ENCODE measurements at places on chromosomes 7 and 10. TPM values are rescaled to one million over a fixed set of nuclear protein-coding genes. Genes with fewer than 3 reads are reported as not detected.

Gene AKR1E2
- total RNA-seq, result 6.1 TPM

Gene CUZD1
- total RNA-seq, result 1.3 TPM

Gene GUSB
- 42.0 TPM for total RNA-seq

Gene CLDN4
- 0.20 TPM for total RNA-seq

Gene MACROH2A2
- total RNA-seq, result 3.6 TPM

Gene SPDYE9
- not detected for total RNA-seq

Gene AMPH
- not detected for total RNA-seq

Gene VSTM4
- 0.04 TPM for total RNA-seq

Gene CRPPA
- 1.6 TPM for total RNA-seq

Gene NAT16
- not detected for total RNA-seq

Gene ZNF33B
- 5.8 TPM for total RNA-seq

Gene UNCX
- not detected for total RNA-seq

Gene HOXA6
- total RNA-seq, result not detected

DNA sequence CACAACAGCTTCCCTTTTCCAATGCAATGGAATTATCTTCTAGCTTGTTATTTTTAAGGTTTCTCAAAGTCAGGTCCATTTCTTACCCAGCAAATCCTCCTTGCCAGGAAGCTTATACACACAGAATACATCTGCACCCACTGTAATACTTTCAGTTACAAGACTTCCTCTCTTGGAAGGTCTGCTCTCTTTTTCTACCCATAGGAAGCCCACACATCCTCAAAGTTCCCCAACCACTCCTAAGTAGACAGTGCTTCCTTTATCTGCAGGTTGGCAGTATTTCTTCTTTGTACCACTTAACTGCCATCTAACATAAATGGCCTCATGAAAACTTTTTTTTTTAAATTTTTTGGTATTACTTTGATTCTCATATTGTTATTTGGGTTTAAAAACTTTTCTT is 155.6 kb downstream of the TAX1BP1 start:
- peaks cover 3% of the 10 kb centered on the region for H3K36me3 ChIP-seq
- H3K4me3 ChIP-seq, result no peak overlapping the region
- DNase-seq, result no peak
- no peaks in the 10 kb centered on the region for H3K27me3 ChIP-seq
- H3K4me1 ChIP-seq, result peaks cover 24% of the 10 kb centered on the region

- H3K27me3 ChIP-seq, result peaks cover 43% of the 10 kb centered on the region
- H3K27ac ChIP-seq, result no peak overlapping the region
- no peak for DNase-seq
- no peak overlapping the region for H3K4me3 ChIP-seq
Measured at GRCh38 chr7:100893318-100893895, 2.3 kb downstream of the ACHE start.

GRCh38 chr7:155490697-155491628 is 33.0 kb downstream of the EN2 start:
- H3K4me1 ChIP-seq, result peaks cover 18% of the 10 kb centered on the region
- H3K36me3 ChIP-seq, result peaks cover 2% of the 10 kb centered on the region
- H3K27me3 ChIP-seq, result peaks cover 20% of the 10 kb centered on the region
- H3K4me3 ChIP-seq, result peak overlapping the region; percentile 71
- H3K27ac ChIP-seq, result peak overlapping the region; percentile 83
- DNase-seq, result peak; percentile 69

- H3K36me3 ChIP-seq, result no peaks in the 10 kb centered on the region
- no peaks in the 10 kb centered on the region for H3K4me1 ChIP-seq
- DNase-seq, result no peak
- H3K4me3 ChIP-seq, result no peak overlapping the region
- H3K27me3 ChIP-seq, result no peaks in the 10 kb centered on the region
Measured at GRCh38 chr7:11613292-11613930, 218.6 kb downstream of the THSD7A start.

DNA sequence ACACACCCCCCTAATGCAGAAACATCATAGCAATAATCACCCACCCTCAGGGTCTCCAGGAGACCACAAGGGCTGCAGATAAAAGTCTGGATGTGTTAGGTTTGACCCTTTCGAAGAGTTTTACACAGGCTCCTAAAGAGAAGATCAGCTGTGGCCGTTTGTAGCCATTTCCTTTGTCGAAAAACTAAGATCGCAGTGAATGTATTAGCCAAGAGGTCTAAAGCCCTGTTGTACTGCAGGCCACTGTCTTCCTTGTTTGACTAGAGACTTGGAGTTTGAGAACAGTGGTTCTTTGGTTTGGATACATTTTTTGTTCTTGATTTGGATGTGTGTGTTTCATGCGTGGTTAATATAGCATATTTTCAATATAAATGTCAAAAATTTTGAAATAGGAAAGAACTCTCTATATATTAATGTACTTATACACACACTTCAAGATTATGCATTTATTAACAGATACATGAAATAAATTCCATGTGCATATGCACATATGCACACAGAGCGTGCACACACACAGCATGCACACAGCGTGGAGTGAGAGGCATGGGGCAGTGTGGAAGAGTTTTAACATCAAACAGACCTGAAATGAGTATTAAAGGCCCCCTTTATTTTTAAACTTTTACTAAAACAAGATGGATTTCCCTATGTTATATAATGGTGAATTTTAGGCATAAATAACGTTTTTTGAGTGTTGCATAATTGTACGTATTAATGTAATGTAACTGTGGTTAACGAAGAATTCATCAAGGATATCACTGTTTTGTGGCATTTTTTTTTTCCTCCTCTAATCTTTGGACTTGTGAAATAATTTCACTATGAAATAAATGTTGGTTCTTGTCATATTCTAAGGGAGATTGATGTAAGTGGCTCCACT is 2.2 kb downstream of the IKZF1 start:
- peaks cover 15% of the 10 kb centered on the region for H3K4me1 ChIP-seq
- peak overlapping the region; percentile 97 for H3K27ac ChIP-seq
- peak overlapping the region; percentile 94 for H3K4me3 ChIP-seq

DNA sequence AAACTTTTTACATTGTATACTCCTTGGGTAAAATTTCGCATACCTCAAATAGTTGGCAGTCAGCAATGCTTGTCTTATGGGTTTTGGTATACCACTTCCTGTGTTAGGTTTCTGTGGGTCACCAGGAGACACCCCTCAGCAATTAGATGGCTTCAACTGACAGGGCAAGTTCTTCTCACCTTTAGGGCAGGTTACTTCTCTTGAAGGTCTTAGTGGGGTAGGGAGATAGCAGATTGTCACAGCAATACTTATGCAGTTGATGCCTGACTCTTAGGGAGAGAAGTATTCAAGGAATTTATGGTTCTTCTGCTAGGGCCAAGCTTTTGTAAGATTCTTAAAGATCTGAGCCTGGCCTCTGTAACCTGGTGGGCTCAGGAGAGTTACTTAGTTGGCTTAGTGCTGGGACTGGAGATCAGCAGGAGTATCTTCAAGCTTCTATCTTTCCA is 42.9 kb downstream of the MKLN1 start:
- no peak overlapping the region for H3K4me3 ChIP-seq
- no peaks in the 10 kb centered on the region for H3K27me3 ChIP-seq
- H3K27ac ChIP-seq, result peak overlapping the region; percentile 1
- peaks cover 4% of the 10 kb centered on the region for H3K36me3 ChIP-seq
- DNase-seq, result peak; percentile 62

GRCh38 chr10:128612195-128612594 is 486.0 kb upstream of the MKI67 start:
- H3K27ac ChIP-seq, result no peak overlapping the region
- H3K36me3 ChIP-seq, result no peaks in the 10 kb centered on the region
- H3K4me1 ChIP-seq, result no peaks in the 10 kb centered on the region
- DNase-seq, result no peak

GRCh38 chr7:145643981-145644380 is 472.6 kb upstream of the CNTNAP2 start:
- H3K4me3 ChIP-seq, result no peak overlapping the region
- H3K36me3 ChIP-seq, result no peaks in the 10 kb centered on the region

GRCh38 chr10:3924344-3924743 is 139.3 kb upstream of the KLF6 start:
- H3K4me3 ChIP-seq, result no peak overlapping the region
- H3K36me3 ChIP-seq, result no peaks in the 10 kb centered on the region
- DNase-seq, result no peak
- peaks cover 21% of the 10 kb centered on the region for H3K4me1 ChIP-seq
- peak overlapping the region; percentile 27 for H3K27ac ChIP-seq

DNA sequence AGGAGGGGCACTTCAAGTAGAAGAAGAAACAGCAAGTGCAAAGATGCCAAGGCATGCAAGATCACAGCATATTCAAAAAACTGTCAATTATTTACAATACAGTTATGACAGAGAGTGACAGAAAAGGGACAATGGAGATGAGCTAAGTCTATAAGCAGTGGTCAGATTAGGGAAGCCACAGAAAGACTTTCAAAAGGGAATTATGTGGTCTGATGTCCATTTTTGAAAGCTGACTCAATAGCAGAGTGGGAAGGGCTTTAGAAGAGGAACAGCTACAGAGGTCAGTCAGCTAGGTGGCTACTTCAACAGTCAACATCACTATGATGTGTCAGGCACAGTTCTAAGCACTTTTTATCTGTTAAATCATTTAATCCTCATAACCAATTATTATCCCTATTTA is 45.2 kb upstream of the SPOCK2 start:
- no peak for DNase-seq
- H3K27ac ChIP-seq, result peak overlapping the region; percentile 0
- peaks cover 23% of the 10 kb centered on the region for H3K36me3 ChIP-seq
- H3K4me1 ChIP-seq, result peaks cover 35% of the 10 kb centered on the region
- no peaks in the 10 kb centered on the region for H3K27me3 ChIP-seq

DNA sequence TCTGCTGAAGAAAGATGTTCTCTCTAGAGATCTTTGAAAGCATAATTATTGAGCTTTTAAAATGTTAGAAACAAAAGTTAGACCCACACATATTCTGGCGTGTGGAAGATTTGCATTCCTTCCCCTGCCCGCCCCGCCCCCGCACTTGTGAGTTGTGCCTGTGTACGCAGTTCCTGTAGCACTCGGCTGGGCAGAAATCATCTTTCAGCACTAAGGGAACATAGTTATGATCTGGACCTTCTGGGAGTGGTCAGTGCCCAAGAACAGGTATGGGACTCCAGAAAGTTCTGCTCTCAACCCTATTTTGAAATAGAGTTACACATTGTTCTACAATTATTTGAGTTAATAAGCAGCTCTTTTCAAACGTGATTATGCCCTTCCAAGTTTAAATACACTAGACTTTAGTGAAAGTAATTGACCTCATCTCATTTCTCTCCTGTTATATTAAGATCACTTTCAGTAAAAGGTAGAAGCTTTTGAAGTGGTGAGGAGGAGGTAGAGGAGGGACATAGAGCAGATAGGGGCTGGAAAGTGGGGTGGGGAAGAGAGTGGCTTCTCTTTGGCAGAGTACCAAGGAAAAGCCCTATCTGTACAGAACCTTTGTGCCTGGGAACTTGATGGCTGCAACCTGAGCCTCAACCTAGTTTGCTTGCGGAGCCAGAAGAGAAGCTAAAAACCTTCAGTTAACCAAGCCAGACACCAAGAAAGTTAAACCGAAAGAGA is 5.7 kb downstream of the BLVRA start:
- peak overlapping the region; percentile 58 for H3K4me3 ChIP-seq
- H3K27ac ChIP-seq, result peak overlapping the region; percentile 16
- peaks cover 38% of the 10 kb centered on the region for H3K4me1 ChIP-seq
- H3K36me3 ChIP-seq, result no peaks in the 10 kb centered on the region
- DNase-seq, result peak; percentile 75

GRCh38 chr7:31019509-31019908 is 32.6 kb upstream of the ADCYAP1R1 start:
- H3K36me3 ChIP-seq, result peaks cover 3% of the 10 kb centered on the region
- H3K4me1 ChIP-seq, result peaks cover 16% of the 10 kb centered on the region

- H3K27ac ChIP-seq, result no peak overlapping the region
- H3K27me3 ChIP-seq, result peaks cover 3% of the 10 kb centered on the region
- DNase-seq, result no peak
- H3K4me1 ChIP-seq, result no peaks in the 10 kb centered on the region
- no peaks in the 10 kb centered on the region for H3K36me3 ChIP-seq
- H3K4me3 ChIP-seq, result no peak overlapping the region
Measured at GRCh38 chr10:105266966-105267539, 626.0 kb downstream of the SORCS3 start.

GRCh38 chr10:6713716-6714115 is 133.6 kb upstream of the PRKCQ start:
- H3K27me3 ChIP-seq, result peaks cover 27% of the 10 kb centered on the region
- no peak overlapping the region for H3K4me3 ChIP-seq
- H3K27ac ChIP-seq, result no peak overlapping the region
- peaks cover 11% of the 10 kb centered on the region for H3K4me1 ChIP-seq
